ENCODE measurements at places on chromosomes 3 and 15. TPM values are rescaled to one million over a fixed set of nuclear protein-coding genes. Genes with fewer than 3 reads are reported as not detected.

DNA sequence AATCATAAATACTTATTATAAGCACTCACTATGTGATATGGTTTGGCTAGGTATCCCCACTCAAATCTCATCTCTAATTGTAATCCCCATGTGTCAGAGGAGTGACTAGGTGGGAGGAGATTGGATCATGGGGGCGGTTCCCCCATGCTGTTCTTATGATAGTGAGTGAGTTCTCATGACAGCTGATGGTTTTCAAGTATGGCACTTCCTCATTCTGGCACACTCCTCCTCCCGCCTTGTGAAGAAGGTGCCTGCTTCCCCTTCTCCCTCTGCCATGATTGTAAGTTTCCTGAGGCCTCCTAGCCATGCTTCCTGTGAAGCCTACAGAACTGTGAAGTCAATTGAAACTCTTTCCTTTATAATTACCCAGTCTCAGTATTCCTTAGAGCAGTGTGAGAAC lies 53.3 kb upstream of the CHMP2B start:
- no peaks in the 10 kb centered on the region for H3K27me3 ChIP-seq
- no peaks in the 10 kb centered on the region for H3K36me3 ChIP-seq
- DNase-seq: no peak
- H3K4me1 ChIP-seq: no peaks in the 10 kb centered on the region
- H3K4me3 ChIP-seq: no peak overlapping the region

Gene FAM174B
- 10.6 TPM for total RNA-seq

GRCh38 chr3:54312156-54312899 lies 190.0 kb downstream of the CACNA2D3 start:
- H3K4me1 ChIP-seq: peaks cover 8% of the 10 kb centered on the region
- H3K27me3 ChIP-seq: no peaks in the 10 kb centered on the region
- no peak for DNase-seq
- H3K4me3 ChIP-seq: no peak overlapping the region

- peaks cover 16% of the 10 kb centered on the region for H3K4me1 ChIP-seq
- H3K27me3 ChIP-seq: peaks cover 59% of the 10 kb centered on the region
- no peak overlapping the region for H3K27ac ChIP-seq
- H3K4me3 ChIP-seq: peak overlapping the region; percentile 89
- DNase-seq: peak; percentile 72
- no peaks in the 10 kb centered on the region for H3K36me3 ChIP-seq
Observed at GRCh38 chr15:26773067-26773877, 406 bp upstream of the GABRB3 start.

GRCh38 chr3:172177046-172177445 lies 137.7 kb downstream of the FNDC3B start:
- H3K36me3 ChIP-seq: peaks cover 3% of the 10 kb centered on the region
- no peak overlapping the region for H3K4me3 ChIP-seq
- DNase-seq: no peak
- no peaks in the 10 kb centered on the region for H3K27me3 ChIP-seq
- H3K27ac ChIP-seq: no peak overlapping the region

DNA sequence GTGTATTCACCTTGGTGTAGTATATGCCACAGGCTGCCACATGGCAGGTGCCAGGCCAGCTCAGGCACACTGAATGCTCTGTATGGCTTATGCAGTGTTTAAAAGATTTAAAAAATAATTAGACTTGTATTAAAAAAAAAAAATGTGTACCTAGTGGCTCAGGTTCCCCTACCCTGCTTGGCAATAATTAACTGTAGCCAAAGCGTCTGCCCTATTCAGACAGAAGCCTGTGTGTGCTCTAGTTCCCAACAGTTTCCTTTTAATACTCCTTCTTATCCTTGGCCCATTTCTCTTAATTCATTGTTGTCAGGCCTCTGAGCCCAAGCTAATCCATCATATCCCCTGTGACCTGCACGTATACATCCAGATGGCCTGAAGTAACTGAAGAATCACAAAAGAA lies 752.2 kb upstream of the CFAP20DC start:
- H3K27ac ChIP-seq: no peak overlapping the region
- H3K27me3 ChIP-seq: no peaks in the 10 kb centered on the region
- no peak for DNase-seq
- H3K4me3 ChIP-seq: no peak overlapping the region

DNA sequence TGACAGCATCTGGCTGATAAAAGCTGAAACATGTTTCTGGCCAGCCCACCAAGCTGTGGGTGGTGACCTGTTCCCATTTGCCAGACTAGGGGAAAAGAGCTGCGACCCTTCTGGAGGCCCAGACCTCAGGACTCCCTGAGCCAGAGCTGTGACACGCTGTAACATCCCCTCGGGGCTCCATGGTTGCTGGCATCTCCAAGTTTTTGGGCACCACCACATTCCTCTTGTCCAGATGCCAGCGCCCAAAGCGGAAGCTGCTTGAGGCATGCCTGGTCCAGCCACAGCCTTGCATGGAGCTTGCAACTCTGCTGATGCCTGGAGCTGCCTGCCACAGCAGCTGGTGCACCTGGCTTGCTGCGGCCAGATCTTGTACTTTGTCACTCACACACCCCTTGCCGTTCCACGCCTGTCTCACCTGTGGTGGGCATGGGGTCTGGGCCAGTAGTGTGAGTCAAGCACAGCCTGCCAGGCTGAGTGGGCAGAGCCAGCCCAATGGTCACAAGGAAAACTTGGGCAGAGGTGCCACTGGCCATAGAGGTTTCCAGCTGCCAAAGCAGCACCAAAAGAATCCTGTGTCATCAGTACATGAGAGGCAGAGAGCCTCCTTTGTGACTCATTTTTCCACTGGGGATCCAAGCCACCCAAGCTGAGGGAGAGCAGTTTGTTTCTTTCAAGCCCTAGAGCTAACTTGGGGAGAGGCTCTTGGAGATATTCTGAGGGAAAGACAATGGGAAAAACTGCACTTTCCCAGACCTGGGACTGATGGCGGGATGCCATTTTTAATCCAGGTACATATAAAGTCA lies 45.7 kb upstream of the PTX3 start:
- H3K4me3 ChIP-seq: no peak overlapping the region
- H3K27ac ChIP-seq: no peak overlapping the region
- peaks cover 30% of the 10 kb centered on the region for H3K4me1 ChIP-seq
- peaks cover 17% of the 10 kb centered on the region for H3K36me3 ChIP-seq
- H3K27me3 ChIP-seq: no peaks in the 10 kb centered on the region

DNA sequence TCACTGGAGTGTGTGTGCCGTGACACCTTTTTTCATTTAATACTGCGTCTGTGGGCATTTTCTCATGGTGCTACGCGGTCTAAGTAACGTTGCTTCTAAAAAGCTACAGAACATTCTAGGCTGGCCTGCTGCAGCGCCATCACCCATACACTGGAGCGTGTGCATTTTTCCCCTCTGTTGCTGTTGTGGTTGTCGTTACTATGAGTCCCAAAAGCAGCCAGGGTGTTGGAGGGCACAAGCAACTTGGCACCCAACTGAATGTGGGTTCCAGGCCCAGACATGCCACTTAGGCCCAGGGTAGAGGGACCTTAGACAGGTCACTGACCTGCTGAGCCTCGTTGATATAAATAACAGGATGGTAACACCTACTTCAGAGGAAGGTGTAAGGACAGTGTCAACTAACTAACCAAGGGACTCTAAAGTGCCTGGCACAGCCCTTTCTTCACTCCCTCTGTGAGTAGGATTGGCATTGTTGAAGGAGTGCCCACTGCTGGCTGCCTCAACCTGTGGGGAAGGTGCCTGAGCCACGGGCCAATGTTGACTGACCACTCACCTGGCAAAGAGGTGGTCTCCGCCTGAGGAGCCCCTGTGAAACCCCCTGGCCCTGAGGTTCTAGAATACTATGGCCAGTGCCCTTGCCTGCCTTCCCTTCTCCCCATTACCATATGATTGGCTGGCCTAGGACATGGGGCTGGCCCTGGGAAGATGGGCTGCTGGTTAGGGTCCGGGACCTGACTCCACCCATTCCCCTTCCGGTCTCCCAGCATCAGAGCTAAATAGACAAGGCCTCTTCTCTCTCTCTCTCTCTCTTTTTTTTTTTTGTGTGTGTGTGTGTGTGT lies 3.5 kb downstream of the CSK start:
- DNase-seq: no peak
- H3K4me1 ChIP-seq: peaks cover 61% of the 10 kb centered on the region
- H3K27ac ChIP-seq: no peak overlapping the region

Gene NRROS
- 0.52 TPM for total RNA-seq

DNA sequence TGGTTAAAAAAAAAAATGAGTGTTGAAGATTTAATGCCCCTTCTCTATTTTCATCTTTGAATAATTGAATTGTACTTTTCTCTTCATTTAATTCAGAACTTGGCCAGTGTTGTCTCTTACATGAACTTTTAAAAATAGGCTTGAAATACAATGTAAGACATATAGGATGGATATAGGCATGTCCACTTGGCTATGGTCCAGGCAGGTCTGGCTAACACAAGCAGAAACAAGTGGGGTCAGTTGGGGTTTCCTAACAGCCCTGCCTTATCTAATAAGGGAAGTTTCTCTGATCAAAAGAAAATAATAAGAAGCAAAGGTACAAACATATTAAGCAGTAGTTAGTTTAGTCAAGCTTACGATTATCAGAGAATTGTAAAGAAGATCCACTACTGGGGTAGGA lies 19.1 kb upstream of the PAK6 start:
- peaks cover 5% of the 10 kb centered on the region for H3K36me3 ChIP-seq
- no peak for DNase-seq
- H3K4me3 ChIP-seq: no peak overlapping the region
- H3K27ac ChIP-seq: no peak overlapping the region
- no peaks in the 10 kb centered on the region for H3K4me1 ChIP-seq

GRCh38 chr15:73941871-73942635 lies 15.8 kb downstream of the LOXL1 start:
- no peak overlapping the region for H3K4me3 ChIP-seq
- H3K4me1 ChIP-seq: peaks cover 32% of the 10 kb centered on the region
- DNase-seq: no peak
- H3K27me3 ChIP-seq: no peaks in the 10 kb centered on the region

GRCh38 chr3:101823525-101823924 lies 25.8 kb upstream of the NFKBIZ start:
- no peak for DNase-seq
- no peak overlapping the region for H3K4me3 ChIP-seq
- peaks cover 19% of the 10 kb centered on the region for H3K4me1 ChIP-seq
- no peaks in the 10 kb centered on the region for H3K27me3 ChIP-seq
- H3K27ac ChIP-seq: no peak overlapping the region

GRCh38 chr15:36948982-36949381 lies 151.4 kb downstream of the MEIS2 start:
- peaks cover 63% of the 10 kb centered on the region for H3K4me1 ChIP-seq
- no peak overlapping the region for H3K4me3 ChIP-seq
- H3K36me3 ChIP-seq: peaks cover 2% of the 10 kb centered on the region
- H3K27ac ChIP-seq: no peak overlapping the region
- DNase-seq: no peak

- DNase-seq: no peak
- no peak overlapping the region for H3K4me3 ChIP-seq
- no peaks in the 10 kb centered on the region for H3K27me3 ChIP-seq
Observed at GRCh38 chr3:112141293-112141692, 8.2 kb upstream of the GCSAM start.

Gene ALDH1A3
- total RNA-seq: 8.0 TPM

- peaks cover 2% of the 10 kb centered on the region for H3K27me3 ChIP-seq
- H3K4me1 ChIP-seq: peaks cover 33% of the 10 kb centered on the region
- no peak overlapping the region for H3K27ac ChIP-seq
- DNase-seq: no peak
- no peak overlapping the region for H3K4me3 ChIP-seq
Observed at GRCh38 chr15:26070095-26070532, 207.0 kb upstream of the ATP10A start.

GRCh38 chr3:153163756-153164550 lies 1.9 kb downstream of the RAP2B start:
- peaks cover 46% of the 10 kb centered on the region for H3K4me1 ChIP-seq
- H3K36me3 ChIP-seq: no peaks in the 10 kb centered on the region
- no peaks in the 10 kb centered on the region for H3K27me3 ChIP-seq
- H3K27ac ChIP-seq: no peak overlapping the region
- no peak for DNase-seq

DNA sequence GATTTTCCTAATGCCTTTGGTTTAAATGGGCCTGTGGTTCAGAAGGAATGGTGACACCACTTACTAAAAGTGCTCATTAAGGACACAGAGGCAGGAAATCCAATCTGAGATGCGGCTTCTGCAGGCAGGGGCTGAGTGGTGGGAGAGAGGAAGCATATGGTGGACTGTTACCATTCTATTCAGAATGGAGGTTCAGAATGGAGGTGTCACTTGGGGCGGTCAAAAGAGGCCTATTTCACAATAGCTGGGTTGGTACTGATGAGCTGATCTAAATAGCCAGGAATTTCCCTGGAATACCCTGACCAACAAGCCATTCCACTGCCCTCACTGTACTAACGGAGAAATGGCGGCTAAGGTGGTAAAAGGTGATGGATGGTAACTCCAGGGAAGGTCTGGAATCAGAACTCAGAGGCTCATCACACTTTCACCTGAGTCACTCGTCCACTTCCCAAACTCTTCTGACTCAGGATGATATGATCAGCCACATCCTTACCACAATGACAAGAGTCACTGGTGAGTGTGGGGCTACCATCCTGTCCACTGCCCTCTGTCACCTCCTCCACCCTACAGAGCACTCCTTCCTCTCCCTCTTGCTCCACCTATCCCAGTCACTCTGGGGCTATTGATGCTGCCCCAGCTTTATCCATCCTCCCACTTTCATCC lies 15.7 kb downstream of the RFT1 start:
- no peak overlapping the region for H3K4me3 ChIP-seq
- no peak for DNase-seq

DNA sequence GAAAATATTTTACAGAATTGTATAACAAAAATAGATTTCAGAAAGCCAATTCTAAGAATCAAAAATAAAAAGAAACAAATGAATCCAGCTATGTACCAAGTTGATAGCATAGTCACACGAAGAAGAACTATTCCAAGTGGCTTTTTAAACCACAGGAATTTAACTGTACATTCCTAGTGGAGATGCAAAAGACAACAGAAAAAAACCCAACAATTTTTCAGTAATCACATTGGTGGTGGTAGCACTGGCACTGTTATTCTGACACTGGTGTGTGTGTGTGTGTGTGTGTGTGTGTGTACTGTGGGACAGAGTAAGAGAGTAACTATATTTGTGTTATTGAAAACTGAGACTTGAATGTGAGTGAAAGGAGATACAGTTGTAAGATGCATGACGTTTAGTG lies 9.1 kb downstream of the BFSP2 start:
- no peaks in the 10 kb centered on the region for H3K36me3 ChIP-seq
- no peak overlapping the region for H3K4me3 ChIP-seq
- H3K27ac ChIP-seq: no peak overlapping the region
- peaks cover 3% of the 10 kb centered on the region for H3K27me3 ChIP-seq

DNA sequence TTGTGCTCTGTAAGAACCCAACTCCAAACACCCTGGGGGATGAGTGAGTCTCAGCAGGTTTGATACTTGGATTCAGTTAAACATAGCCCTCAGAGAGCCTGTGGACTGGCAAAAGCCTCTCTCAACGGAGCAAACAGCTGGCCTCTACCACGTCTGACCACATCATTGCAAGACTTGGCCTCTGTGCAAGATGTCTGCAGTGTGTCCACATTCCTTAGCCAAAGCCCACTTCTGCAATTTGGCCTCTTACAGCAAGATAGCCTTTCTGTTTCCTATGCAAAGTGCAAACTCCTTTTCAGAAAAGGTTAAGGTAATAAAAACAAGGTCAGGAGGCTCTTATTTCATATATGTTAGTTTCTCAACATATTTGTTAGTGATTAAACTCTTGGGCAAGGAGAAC lies 27.9 kb downstream of the FBN1 start:
- H3K36me3 ChIP-seq: peaks cover 8% of the 10 kb centered on the region
- no peak for DNase-seq

Data from neural crest cell (in vitro differentiated cells).